ENCODE measurements at places on chromosomes 11 and 22.

DNA sequence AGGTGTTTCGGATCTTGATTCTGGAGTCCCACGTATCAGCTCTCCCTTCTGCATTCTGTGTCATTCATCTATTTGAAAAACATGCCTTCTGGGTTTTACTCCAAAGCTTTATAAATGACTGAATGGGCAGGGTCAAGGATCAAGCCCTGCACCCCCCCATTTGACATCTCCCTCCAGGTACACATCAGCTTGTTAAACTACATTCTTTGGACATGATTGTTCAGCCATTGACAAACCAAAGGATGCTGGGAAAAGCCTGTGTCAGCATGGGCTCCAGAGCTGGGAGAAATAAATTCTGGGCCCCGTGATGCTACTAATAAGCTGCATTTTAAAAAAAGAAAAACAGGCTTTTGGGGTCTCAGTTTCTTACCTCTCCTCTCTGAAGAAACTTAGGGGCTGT, 103.7 kb downstream of the DSCAML1 start:
- DNase-seq = no peak

GRCh38 chr22:40043081-40043480, 48.3 kb downstream of the FAM83F start:
- DNase-seq = no peak

- DNase-seq = no peak
These were observed 1.6 kb downstream of the ANO1 start for GRCh38 chr11:70079691-70080090.

DNA sequence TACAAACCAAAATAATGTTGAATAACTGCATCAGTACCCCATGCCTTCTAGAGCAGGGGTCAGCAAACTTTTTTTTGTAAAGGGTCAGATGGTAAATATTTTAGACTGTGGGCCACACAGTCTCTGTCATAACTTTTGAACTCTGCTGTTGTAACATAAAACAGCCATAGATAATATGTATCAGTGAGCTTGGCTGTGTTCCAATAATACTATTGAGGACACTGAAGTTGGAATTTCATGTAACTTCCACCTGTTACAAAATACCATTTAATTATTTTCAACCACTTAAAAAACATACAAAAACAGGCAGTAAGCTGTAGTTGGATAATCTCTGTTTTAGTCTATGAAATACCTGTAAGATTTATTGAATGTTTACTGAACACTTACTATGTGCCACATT, 55.2 kb downstream of the PICALM start:
- no peak for DNase-seq

DNA sequence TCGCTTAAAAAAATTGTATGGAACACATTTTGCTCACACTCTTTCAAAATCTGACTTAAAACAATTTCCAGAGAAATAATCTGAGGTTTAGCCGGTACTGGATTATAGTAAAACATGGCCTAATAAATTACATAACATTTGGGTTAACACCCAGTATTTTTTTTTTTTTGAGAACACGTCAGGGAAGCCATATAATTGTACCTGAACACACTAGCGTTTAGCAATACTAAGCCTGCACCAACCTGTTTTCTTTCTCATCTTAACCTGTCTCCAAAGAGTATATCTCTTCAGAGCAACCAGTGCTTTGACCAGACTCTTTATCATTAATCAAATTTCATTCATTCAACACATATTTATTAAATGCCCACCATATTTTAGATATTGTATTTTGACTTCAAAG, 2.0 kb upstream of the POGLUT3 start:
- no peak for DNase-seq

GRCh38 chr11:16790486-16791190, 52.2 kb downstream of the C11orf58 start:
- no peak for DNase-seq

- DNase-seq = no peak
These were observed 12.1 kb downstream of the SLC15A3 start for GRCh38 chr11:60939855-60940254.

DNA sequence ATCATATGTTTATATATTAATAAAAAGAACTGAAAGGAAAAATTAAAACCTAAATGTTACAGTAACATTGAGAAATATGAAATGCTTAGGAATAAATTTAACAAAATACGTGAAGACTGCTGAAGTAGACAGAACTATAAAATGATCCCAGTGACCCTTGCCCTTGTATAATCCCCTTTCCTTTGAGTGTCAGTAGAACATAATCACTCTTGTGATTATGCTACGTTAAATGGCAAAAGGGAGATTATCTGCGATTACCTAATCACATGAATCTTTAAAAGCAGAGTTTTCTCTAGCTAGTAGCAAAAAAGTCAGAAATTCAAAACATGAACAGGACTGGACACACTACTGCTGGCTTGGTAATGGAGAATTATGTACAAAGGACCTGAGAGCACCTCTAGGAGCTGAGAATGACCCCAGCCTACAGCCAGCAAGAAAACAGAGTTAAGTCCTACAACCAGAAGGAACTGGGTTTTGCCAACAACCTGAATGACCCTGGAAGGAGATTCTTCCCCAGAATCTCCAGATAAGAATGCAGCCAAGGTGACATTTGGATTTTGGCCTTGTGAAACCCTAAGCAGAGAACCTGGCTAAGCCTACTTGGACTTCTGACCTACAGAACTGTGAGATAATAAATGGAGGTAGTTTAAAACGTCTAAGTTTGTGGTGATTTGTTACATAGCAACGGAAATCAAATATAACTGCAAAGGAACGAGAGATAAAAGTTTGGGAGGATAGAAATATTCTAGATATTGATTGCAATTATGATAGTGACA, 157.2 kb downstream of the ATG16L2 start:
- DNase-seq = no peak

- DNase-seq = peak; percentile 94
These were observed 10.7 kb downstream of the CRY2 start for GRCh38 chr11:45857961-45858474.

GRCh38 chr22:25318081-25318823, 98.8 kb downstream of the CRYBB2 start:
- DNase-seq = no peak

GRCh38 chr11:21257461-21257860, 588.1 kb downstream of the NELL1 start:
- no peak for DNase-seq

- no peak for DNase-seq
These were observed 9.3 kb upstream of the ADAMTS15 start for GRCh38 chr11:130439160-130439519.

DNA sequence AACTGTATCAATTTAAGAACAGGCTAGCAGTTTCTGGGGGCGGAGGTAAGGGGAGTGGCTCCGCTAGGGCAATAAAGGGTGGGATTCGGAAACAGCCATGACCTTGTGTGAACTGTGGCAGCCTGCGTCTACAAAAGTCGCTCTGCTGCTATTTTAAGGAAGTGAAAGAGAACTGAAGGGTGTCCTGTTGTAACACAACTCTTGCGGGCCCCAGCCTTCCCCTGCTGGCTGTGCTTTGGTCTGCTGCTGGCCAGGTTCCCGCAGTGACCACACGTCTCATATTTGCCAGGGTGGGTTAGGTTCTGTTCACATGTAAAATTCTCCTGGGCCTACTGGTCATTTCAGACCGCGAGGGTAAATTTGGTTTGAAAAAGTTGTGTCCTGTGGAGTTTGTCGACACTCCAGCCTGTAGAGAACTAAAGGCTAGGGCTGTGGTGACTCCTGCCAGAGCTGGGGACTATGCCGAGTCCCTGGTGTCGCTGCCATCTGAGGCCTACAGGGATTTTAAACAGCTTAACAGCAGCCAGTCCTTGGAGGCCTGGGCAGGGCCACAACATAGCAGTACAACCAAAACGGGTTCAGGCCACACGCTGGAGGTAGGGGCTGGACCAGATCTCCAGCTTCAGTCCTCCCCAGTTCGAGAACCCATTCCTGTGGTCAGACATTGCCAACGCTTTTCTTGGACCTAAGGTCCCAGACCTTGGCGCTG, 1.1 kb upstream of the PPFIBP2 start:
- DNase-seq = peak; percentile 65

GRCh38 chr11:110497231-110497978, 67.7 kb downstream of the FDX1 start:
- no peak for DNase-seq

- no peak for DNase-seq
These were observed 26.3 kb upstream of the MTCH2 start for GRCh38 chr11:47668665-47669064.

DNA sequence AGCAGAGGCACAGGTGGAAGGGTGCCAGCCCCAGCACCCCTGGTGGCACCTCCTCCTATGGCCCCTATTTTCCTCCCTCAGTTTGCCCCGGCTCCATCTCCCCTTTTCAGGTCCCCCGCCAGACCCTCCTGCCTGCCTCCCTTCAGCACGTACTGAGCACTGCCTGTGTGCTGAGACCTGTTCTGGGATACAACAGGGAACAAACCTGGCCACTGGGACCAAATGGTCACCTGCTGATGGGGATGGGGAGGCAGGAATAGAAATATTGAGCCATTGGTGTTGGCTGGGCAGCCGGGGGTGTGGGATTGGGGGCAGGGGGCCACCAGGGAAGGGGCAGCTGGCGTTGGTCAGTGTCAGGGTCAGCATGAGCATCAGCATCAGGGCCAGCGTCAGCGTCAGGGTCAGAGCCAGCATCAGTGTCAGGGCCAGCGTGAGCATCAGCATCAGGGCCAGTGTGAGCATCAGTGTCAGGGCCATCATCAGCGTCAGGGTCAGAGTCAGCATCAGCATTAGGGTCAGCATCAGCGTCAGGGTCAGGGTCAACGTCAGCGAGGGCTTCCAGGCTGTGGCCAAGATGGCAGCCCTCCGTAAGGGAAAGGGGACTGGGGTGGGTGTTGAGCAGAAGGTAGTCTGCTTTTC, 7.5 kb downstream of the ZNF74 start:
- no peak for DNase-seq

GRCh38 chr11:17751558-17751957, 17.0 kb downstream of the KCNC1 start:
- DNase-seq = no peak

DNA sequence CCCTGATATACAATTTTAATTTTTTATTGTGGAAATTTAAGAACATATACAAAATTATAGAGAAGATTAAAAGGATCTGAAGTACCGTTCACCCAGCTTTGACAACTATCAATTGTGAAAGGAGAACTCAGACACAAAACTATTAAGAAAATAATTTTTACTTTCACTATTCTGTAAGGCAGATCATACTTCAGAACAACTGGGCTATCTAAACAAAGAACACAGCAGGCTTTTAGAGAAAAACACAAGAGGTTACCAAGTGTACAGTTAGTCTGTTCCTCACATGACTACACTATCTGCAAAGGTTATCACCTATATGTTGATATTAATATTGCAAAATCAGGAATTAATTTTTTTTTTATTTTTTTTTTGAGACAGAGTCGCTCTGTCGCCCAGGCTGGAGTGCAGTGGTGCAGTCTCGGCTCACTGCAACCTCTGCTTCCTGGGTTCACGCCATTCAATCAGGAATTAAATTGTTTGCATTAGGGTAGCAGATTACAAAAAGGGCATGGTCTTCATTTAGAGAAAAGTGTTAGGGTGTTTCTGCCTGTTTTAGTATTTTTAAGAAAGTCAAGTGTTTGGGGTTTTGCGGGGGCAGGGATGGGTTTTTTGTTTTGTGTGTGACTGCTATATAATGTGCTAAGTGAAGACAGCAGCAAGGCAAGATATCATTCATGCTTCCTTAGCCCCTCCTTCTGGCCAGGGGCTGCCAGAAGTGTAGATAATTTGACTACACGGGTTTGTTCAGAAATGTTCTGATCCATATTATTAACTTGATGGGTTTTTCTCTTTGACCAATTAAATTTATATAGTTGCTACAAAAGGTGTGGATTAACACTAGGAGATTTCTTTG, 27.6 kb upstream of the SIK2 start:
- no peak for DNase-seq

DNA sequence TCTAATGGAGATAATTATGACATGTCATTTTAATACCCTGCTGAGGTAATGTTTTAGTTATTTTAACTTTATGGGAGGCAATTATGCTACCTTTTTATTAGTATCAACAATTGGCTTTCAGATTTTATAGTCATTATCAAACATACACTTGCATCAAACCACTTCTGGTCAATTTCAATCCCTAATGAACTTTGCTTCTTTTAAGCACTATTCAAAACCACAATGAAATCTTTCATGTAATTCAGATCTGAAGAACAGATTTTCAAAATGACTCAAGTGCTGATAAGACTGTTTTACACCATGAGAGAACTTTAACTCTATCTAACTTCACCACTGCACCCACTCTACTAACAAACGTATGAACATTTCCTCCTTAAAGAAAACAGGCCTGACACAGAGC, 25.9 kb upstream of the CCDC34 start:
- no peak for DNase-seq

DNA sequence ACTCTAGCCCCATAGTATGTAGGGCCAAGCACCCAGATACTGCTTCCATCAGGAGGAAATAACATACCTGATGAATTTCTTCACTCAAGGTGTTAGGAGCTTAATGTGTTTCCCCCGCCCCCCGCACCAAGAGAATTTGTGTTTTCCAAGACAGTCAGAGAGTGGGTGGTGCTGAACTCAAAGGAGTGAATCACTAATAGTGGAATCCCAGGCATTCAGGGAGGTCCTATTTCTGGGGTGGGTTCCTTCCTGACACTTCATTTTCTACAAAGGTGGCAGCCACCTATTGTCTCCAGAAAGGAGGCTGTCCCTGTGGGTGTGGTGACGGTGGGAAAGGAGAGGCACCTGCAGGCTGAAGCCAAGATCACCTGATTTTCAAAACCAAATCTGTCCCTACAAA, 50.8 kb upstream of the ELF5 start:
- peak; percentile 47 for DNase-seq

GRCh38 chr11:108754901-108755625, 90.2 kb downstream of the DDX10 start:
- DNase-seq = peak; percentile 46

- no peak for DNase-seq
These were observed 601.0 kb upstream of the RAG2 start for GRCh38 chr11:37199082-37199481.
